ENCODE measurements at places on chromosomes 7 and 10.

GRCh38 chr10:57844387-57844998 lies 423.2 kb downstream of the IPMK start:
- DNase-seq: no peak

- DNase-seq: no peak
Observed at GRCh38 chr7:44720301-44720700, 28.3 kb upstream of the ZMIZ2 start.

- no peak for DNase-seq
Observed at GRCh38 chr7:39721345-39721744, 98.0 kb downstream of the RALA start.

- peak; percentile 71 for DNase-seq
Observed at GRCh38 chr10:123995461-123996131, 97.8 kb downstream of the CHST15 start.

GRCh38 chr10:28986117-28986792 lies 302.6 kb upstream of the LYZL1 start:
- DNase-seq: no peak

GRCh38 chr10:69802424-69803161 lies 887 bp downstream of the COL13A1 start:
- peak; percentile 78 for DNase-seq

DNA sequence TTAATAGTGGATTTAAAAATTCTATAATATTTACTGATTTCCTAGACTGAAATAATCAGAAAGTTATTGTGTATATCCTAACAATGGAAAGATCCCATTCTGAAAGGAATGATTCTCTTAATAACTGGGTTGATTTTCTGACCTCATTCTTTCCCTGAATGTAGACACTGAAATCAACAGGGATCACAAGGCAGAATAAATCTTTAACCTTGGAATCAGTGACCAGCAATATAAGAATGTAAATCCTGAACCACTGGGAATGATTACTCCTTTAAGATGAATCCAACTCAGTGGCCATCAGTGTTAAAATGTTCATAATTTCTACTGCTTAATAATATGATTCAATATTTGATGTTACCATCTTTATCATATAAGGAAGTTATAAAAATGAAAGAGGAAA lies 47.6 kb downstream of the ANKRD26 start:
- no peak for DNase-seq

DNA sequence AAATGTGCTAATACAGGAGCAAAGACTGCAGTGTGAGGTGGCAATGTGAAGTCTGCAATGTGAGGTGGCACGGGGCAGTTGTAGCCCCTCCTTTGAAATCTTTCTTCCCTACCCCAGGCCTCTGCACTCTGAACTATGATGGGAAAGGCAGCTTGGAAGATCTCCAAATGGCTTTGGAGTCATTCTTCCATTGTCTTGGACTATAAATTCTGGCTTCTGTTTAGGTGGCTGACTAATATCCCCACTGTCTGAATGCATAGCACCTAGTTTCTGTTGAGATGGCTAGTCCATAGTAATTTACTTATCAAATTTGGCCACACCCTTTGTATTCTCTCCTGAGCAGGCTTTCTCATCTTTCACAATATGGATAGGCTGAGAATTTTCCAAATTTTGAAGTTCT lies 175.0 kb downstream of the CFTR start:
- no peak for DNase-seq

DNA sequence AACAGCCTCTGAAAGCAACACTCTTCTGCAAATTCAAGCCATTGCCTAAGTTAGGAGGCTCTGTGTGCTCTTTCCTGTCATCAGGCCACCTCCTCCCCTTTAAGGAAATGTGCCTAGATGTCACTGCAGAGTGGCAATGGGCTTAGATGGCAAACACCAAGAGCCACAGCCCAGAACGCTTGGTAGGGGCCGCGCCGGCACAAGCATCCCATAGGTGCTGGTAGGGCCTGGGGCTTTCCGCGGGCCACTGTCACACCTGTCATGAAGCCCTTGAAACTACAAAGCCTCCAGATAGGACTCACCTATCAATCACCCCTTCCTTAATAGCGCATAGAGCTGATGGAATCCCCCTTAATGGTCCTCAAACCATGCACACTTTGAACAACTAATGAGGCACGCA lies 299.9 kb downstream of the GRID1 start:
- no peak for DNase-seq

GRCh38 chr7:103772171-103772773 lies 217.2 kb downstream of the RELN start:
- DNase-seq: no peak
